Activated CD8-positive, alpha-beta memory T cell treated with anti-CD3 and anti-CD28 coated beads, Interleukin-2, amount 50 U/mL, for 48 hours (primary cell): ENCODE measurements at places on chromosomes 12 and 14.

GRCh38 chr12:102602521-102602920 lies 122.2 kb upstream of the IGF1 start:
- DNase-seq = no peak

- DNase-seq = no peak
Measured at GRCh38 chr12:105995961-105996431, 142.8 kb downstream of the NUAK1 start.

- DNase-seq = no peak
Measured at GRCh38 chr14:86540636-86541247, 1010.8 kb downstream of the FLRT2 start.

DNA sequence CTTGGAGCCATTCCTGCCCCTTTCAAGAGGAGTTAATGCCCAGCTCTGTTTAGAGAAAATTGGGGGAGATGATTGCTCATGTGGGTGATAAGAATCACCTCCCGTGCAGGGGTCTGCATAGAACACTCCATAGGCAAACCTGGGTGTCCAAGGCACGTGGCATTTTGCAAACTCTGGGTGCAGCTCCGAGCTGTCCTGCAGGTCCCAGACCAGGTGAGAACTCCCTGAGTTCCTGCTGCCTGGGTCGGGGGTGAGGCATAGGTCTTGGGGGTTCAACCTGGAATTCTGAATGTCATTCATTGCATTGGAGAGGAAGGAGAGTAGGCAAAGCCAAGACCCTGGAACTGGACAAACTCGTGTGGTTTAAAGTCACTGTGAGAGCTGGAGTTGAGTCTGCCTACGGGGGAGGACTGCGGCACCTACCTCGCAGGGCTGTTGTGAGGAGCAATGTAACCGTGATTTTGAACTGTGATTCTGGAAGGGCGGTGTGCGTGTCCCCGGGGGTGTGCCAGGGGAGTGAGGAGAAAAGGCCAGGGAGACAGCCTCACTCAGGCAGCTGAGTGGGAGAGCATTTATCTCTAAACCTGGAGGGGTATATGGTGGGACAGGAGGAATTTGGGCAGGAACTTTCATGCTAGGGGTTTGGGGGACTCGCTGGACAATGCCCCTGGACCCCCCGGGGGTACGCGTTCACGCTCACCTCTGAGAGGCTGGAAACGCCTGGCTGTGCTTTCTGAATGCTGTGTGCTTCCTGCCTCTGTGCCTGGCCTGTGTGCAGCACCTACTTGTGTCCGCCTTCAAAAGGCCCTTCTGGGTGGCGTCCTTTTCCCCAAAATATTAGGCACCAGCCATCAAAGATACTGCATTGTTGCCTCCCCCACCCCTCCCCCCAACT lies 30.4 kb downstream of the MEG3 start:
- no peak for DNase-seq

DNA sequence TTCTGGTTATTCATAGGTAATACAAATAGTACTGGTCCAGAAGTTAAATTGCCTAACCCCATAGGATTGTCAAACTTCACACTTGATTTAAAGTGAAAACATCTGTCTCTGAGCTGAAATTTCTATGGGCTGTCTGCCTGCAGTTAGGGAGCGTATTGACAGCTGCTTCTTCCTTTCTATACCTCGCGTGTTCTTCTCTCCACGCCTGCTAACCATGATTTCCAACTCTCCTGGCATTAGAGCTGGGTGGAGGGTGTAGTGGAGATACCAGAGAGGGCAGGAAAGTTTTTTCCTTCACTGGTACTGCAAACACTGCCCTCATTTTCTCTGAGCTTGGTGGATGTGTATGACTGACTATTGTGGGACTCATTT lies 429.0 kb upstream of the FBXO33 start:
- DNase-seq = no peak

- no peak for DNase-seq
Measured at GRCh38 chr12:78035901-78036606, 205.4 kb downstream of the NAV3 start.

DNA sequence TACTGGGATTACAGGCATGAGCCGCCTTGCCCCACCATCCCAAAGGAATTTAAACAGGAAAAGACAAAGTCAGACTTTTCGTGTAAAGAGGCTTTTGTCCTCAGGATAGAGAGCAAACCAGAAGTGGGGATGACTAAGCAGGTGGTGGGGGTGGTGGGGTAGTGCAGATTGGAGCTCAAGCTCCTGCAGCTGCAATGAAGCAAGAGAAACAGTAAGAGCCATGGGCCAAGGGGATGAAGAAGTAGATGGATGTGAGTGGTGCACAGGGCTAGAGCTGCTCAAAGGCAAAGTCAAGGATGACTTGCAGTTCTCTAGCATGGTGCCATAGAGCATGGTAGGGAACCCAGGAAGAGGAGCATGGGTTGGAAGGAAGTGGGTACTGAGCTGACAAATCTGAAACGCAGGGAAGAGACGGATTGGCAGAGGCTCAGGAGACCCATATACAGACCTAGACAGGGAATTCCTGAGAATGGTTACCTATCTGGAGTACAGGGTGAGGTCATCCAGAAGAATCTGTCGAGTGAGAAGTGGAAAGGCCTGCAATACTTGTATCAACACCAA lies 11.4 kb upstream of the RNF34 start:
- no peak for DNase-seq

DNA sequence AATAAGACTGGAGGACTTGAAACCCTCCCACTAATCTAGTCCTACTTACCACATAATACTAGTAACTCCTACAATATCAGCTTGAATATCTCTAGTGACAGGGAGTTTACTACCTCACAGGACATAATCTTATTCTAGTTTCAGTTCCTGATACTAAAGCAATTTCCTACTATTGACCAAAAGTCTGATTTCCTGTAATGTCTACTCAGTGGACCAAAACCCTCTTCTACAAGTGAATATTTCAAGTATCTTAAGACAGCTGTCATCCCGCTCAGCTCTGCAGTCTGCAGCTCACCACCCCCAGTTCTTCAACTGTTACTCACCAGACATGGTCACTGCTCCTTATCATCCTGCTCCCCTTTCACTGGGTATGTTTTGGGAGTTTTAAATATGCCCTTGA lies 70.8 kb upstream of the TMCC3 start:
- DNase-seq = no peak

GRCh38 chr12:5621329-5621728 lies 189.4 kb downstream of the NTF3 start:
- no peak for DNase-seq

DNA sequence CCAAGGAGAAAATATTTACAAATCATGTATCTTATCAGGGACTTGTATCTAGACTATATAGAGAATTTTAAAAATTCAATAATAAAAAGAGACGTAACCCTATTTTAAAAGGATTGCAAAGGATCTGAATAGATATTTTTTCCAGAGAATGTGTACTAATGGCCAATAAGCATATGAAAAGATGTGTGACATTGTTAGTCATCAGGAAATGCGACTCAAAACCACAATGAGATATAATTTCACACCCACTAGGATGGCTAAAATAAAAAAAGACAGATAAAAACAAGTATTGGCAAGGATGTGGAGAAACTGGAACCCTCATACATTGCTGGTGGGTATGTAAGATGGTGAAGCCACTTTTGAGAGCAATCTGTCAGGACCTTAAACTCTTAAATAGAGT lies 141.9 kb upstream of the BMP4 start:
- DNase-seq = no peak

- no peak for DNase-seq
Measured at GRCh38 chr12:92650228-92650822, 52.5 kb upstream of the PLEKHG7 start.

DNA sequence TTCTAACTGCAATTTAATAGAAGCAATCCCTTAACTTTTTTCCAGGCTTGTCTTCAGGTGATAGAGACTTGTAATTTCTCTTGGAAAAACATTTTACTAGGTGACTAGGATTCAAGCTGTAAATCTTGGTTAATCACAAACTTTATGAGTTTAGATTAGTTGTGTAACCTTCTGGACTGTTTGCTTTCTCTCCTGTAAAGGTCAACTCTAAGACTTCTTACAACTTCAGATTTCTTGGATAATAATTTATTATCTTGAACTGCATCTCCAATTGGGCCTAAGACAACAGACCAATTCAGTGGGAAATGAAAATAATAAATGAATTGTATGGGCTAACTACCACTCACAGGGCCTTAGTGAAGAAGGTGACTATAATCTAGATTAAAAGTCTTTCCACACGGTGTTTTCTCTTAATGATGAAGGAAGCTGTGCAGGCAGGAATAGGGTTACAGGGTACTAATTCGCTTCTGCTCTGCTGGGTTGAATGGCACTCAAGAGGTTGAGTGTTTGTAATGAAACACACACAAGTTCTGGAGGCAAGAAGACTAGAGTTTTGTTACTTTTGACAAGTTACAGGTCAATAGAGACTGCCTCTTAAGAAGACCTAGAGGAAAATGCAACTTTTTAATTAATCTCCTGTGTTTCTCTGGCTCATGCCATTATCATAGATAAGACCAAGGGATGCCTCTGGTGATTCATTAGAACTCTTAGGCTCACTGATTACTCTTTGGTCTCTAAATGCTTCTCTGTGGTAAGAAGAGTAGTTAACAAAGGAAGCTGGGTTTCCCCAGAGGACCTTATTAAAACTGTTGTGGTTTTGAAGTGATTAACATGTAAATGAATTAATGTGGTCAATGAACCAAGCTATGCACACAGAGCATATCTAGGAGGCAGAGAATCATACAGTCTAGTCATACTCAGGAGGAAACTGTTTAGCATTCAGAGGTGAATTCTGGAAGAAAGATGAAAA lies 30.0 kb upstream of the OR4E1 start:
- no peak for DNase-seq
